ENCODE measurements at places on chromosomes 5 and 9. TPM values are rescaled to one million over a fixed set of nuclear protein-coding genes. Genes with fewer than 3 reads are reported as not detected.

MARCOL gene
- not detected for total RNA-seq

TEX48 gene
- total RNA-seq, result not detected

SHISAL2B gene
- not detected for total RNA-seq

FBP2 gene
- total RNA-seq, result not detected

CAPSL gene
- total RNA-seq, result not detected

IL17B gene
- not detected for total RNA-seq

S1PR3 gene
- 12.8 TPM for total RNA-seq

FBLL1 gene
- 0.44 TPM for total RNA-seq

TPPP gene
- total RNA-seq, result 0.66 TPM

ANKRD34B gene
- total RNA-seq, result not detected

PCA3 gene
- not detected for total RNA-seq

ADRA1B gene
- not detected for total RNA-seq

PCDHGC3 gene
- total RNA-seq, result 94.1 TPM

CBY3 gene
- total RNA-seq, result not detected

PCDHA1 gene
- not detected for total RNA-seq

GLRX gene
- 120 TPM for total RNA-seq

OR1L4 gene
- not detected for total RNA-seq

SPINK6 gene
- total RNA-seq, result not detected

UHRF2 gene
- total RNA-seq, result 66.8 TPM

ALDOB gene
- not detected for total RNA-seq

ANKS6 gene
- total RNA-seq, result 16.4 TPM

GPR21 gene
- total RNA-seq, result 0.17 TPM

NPR3 gene
- total RNA-seq, result 82.2 TPM

PHAX gene
- total RNA-seq, result 61.5 TPM

CNTFR gene
- total RNA-seq, result 0.44 TPM

NIPAL4 gene
- not detected for total RNA-seq

PALM2AKAP2 gene
- total RNA-seq, result 5.1 TPM

PIP5K1B gene
- total RNA-seq, result not detected

OR13F1 gene
- not detected for total RNA-seq

PCDHB12 gene
- 0.15 TPM for total RNA-seq

Data from smooth muscle cell of trachea (primary cell).